Kidney capillary endothelial cell (primary cell): ENCODE measurements at places on chromosomes 5 and 9.

GRCh38 chr9:22279636-22280035, 167.0 kb upstream of the DMRTA1 start:
- no peak for DNase-seq

- no peak for DNase-seq
These were observed 23.8 kb downstream of the CAMSAP1 start for GRCh38 chr9:135883410-135884089.

DNA sequence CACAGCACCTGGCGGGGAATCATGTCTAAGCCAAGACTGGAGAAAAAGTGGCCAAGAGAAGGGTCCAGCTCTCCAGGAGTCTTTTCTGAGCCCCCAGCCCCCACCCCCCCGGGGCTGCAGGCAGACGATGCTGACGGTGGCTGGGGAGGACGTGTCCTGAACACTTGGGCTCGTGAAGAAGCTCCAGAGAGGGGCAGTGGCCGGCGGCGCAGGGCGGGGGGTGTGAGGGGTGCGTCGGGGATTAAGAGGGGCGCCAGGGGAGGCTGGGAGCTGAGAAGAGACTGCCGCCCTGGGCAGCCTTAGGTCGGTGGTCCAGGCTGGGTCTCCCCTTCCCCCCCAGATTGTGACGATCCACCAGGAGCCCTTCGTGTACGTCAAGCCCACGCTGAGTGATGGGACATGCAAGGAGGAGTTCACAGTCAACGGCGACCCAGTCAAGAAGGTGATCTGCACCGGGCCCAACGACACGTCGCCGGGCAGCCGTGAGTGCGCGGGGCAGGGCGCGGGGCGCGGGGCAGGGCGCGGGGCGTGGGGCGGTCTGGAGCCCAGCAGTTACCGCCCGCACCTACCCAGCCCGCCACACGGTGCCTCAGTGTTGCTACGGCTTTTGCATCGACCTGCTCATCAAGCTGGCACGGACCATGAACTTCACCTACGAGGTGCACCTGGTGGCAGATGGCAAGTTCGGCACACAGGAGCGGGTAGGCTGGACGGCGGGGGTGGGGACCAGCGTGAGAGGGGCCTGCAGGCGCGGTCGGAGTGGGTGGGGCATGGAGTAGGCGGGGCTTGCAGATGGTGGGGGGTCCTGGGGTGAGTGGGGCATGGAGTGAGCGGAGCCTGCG, 8.9 kb downstream of the LRRC26 start:
- DNase-seq, result no peak

DNA sequence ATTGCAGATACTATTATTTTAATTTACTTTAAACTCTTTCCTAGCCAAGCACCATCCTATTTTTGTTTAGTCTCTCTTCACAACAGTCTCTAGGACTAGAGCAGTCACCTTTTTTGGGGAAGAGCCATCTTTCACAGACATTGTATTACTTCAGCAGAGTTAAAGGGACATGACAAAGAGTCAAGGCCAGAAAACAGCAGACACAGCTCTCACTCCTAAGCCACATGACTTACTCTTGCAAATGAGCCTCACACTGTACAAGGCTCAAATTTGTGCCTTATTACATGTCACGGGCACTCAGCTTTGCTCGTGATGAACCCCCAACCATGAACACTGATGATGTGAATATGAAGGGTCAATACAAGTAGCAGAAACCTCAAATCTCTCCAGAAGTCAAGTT, 104.3 kb downstream of the ZNF608 start:
- DNase-seq, result no peak
